ENCODE measurements at places on chromosomes 1 and 21.

DNA sequence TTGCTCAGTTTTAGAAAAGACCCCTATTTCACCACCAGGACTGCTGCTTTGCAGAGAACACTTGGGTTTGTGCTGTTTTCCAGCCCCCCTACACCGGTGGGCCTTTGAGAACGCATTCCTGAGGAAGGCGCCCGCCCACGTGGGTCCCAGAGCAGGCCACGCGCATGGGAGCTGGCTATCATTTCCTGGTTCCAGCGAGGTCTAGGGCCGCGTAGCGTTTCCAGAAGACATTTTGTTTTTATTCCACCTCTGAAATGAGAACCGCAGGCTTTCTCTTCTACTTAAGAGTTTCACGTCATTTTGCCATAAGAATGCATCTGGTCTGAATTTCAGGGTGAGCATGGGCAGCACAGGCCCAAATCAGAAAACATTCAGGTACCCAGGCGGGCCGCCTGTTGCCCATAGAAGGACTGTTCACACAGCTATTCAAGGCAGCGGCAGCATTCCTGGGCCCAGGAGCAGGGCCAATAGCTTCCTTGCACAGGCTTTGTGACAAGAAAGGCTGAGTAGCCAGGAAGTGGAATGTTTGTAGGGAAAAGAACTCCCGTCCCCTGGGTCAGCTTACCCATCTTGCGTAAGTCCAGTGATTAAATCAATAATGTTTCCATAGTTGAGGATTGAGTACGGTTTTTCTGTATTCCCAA lies 1.4 kb upstream of the KLHL21 start:
- peak; percentile 61 for DNase-seq

GRCh38 chr1:93864175-93864574 lies 14.8 kb downstream of the DNTTIP2 start:
- DNase-seq, result no peak

- DNase-seq, result no peak
Observed at GRCh38 chr1:28971980-28972771, 57.8 kb downstream of the EPB41 start.

- no peak for DNase-seq
Observed at GRCh38 chr1:99728494-99729235, 37.8 kb downstream of the FRRS1 start.

DNA sequence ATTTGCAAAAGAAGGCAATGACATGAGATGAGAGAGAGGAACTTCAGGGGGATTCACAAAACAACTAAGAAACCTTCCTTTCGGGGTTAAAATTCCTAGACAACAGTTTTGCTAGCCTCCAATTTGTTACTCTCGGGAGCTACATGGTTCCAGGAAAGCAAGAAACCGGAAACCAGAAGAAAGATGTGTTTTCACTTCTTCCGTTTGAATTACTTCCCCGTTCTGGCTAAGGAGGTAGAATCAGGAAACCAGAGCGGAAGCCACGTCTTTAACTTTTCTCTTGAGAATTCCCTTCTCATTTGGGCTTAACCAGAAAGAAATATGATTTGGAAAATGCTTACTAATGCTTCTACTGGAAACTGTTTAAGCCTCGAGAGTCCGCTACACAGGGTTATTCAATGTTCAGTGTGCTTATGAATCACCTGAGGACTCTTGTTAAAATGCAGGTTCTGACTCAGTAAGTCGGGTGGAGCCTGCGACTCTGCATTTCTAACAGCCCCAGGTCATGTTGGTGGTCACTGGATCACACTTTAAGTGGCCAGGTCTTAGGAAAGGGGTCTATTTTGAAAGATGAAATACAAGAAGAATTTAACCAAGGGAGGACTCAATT lies 43.5 kb upstream of the MCOLN3 start:
- DNase-seq, result peak; percentile 56

DNA sequence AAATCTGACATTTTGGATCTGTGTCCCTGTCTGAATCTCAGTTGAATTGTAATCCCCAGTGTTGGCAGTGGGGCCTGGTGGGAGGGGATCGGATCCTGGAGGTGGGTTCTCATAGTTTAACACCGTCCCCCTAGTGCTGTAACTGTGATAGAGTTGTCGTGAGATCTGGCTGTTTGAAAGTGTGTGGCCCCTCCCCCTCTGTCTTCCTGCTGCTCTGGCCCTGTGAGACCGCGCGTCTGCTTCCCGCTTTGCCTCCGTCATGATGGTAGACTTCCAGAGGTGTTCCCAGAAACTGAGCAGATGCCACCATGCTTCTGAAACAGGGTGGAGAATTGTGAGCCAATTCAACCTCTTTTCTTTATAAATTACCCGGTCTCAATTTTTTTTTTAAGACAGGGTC lies 25.0 kb downstream of the AGPAT3 start:
- no peak for DNase-seq

DNA sequence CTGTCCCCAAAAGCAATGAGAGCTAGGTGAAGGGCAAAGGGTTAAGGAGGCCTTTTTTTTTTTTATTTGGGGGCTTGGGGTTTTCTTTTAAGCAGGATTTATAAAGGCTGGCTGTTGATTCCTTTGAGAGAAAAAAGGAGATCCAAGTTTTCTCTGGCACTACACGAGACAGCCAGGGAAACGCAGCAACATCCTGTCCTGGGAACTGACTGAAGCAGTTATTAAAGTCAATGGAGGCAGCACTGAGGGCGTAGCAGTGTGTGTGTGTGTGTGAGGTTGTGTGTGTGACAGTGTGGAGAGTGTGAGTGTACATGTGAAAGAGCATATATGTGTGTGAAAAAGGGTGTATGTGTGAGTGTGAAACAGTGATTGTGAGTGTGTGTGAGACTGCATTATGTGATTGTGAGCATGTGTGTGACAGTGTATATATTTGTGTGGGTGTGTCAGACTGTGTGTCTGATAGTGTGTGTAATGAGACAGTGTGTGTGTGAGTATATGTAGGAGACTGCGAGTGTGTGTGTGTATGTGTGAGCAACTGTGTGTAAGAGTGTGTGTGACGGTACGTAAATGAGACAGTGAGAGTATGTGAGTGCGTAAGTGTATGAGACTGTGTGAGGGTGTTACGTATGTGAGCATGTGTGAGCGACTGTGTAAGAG lies 65.9 kb upstream of the TIAM1 start:
- no peak for DNase-seq

- DNase-seq, result no peak
Observed at GRCh38 chr1:172815740-172816139, 156.8 kb downstream of the FASLG start.

- DNase-seq, result no peak
Observed at GRCh38 chr21:37580666-37581065, 214.1 kb downstream of the DYRK1A start.

GRCh38 chr1:174884038-174884437 lies 115.7 kb upstream of the CACYBP start:
- DNase-seq, result no peak

DNA sequence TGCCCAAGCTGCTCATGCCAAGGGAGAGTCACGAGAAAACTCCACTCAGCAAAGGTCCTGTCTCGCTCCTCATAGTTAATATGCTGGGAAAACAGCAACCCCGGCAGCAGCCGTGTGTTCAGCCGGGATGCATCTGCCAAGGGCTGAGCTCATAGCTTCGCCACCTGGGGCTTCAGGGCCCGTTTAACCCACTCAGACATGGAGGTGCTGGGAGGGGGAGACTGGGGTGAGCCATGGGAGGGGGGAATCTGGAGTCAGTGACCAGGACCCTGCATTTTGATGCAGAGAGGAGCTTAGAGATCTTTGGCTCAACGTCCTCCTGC lies 283.4 kb downstream of the PTPRU start:
- DNase-seq, result no peak

- DNase-seq, result no peak
Observed at GRCh38 chr21:40852563-40852962, 5.6 kb upstream of the DSCAM start.
